ENCODE measurements at places on chromosomes 11 and 22. TPM values are rescaled to one million over a fixed set of nuclear protein-coding genes. Genes with fewer than 3 reads are reported as not detected.

C1QTNF6 gene
- 4.2 TPM for total RNA-seq

PTPRCAP gene
- total RNA-seq, result 0.45 TPM

MEI1 gene
- not detected for total RNA-seq

DKK3 gene
- 334 TPM for total RNA-seq

OR8H2 gene
- total RNA-seq, result not detected

PGR gene
- 0.63 TPM for total RNA-seq

SCN3B gene
- not detected for total RNA-seq

CCDC188 gene
- 0.45 TPM for total RNA-seq

PRR5L gene
- 0.54 TPM for total RNA-seq

FAM180B gene
- not detected for total RNA-seq

GAL3ST1 gene
- not detected for total RNA-seq

CCDC116 gene
- 0.25 TPM for total RNA-seq

OTOG gene
- total RNA-seq, result not detected

SLC25A18 gene
- not detected for total RNA-seq

SERPING1 gene
- total RNA-seq, result 77.0 TPM

UBE2L6 gene
- total RNA-seq, result 41.1 TPM

TOM1 gene
- total RNA-seq, result 48.8 TPM

SCGB1A1 gene
- not detected for total RNA-seq

IGSF22 gene
- total RNA-seq, result not detected

MRPL48 gene
- 39.7 TPM for total RNA-seq

MRTFA gene
- 90.4 TPM for total RNA-seq

OR51B4 gene
- total RNA-seq, result not detected

AIFM3 gene
- 0.45 TPM for total RNA-seq

MS4A6E gene
- total RNA-seq, result not detected

SPDYC gene
- total RNA-seq, result not detected

KDM2A gene
- total RNA-seq, result 56.8 TPM

HEPN1 gene
- total RNA-seq, result not detected

ROM1 gene
- 4.6 TPM for total RNA-seq
